ENCODE measurements at places on chromosomes 16 and 17. TPM values are rescaled to one million over a fixed set of nuclear protein-coding genes. Genes with fewer than 3 reads are reported as not detected.

The C1QL1 gene
- 1.3 TPM for total RNA-seq

The AOC3 gene
- 2.8 TPM for total RNA-seq

The METTL9 gene
- 136 TPM for total RNA-seq

The DOC2B gene
- total RNA-seq: not detected

The PLSCR3 gene
- 53.0 TPM for total RNA-seq

The SLC12A3 gene
- 0.26 TPM for total RNA-seq

The MT1F gene
- 10.3 TPM for total RNA-seq

The TEX2 gene
- total RNA-seq: 27.9 TPM

The HBA2 gene
- not detected for total RNA-seq

The FAM117A gene
- total RNA-seq: 15.0 TPM

The ABI3 gene
- not detected for total RNA-seq

The PRSS22 gene
- 98.2 TPM for total RNA-seq

The FAM83G gene
- total RNA-seq: 30.4 TPM

The ALOX12B gene
- not detected for total RNA-seq

The GRAPL gene
- 0.37 TPM for total RNA-seq

The MARVELD3 gene
- total RNA-seq: 28.5 TPM

The SPATA32 gene
- 0.48 TPM for total RNA-seq

The PPM1D gene
- 10.4 TPM for total RNA-seq

The DVL2 gene
- total RNA-seq: 77.9 TPM

The LRRC37A gene
- 1.3 TPM for total RNA-seq

All from PC-9 (cell line).